ENCODE measurements at places on chromosomes 2 and 18.

DNA sequence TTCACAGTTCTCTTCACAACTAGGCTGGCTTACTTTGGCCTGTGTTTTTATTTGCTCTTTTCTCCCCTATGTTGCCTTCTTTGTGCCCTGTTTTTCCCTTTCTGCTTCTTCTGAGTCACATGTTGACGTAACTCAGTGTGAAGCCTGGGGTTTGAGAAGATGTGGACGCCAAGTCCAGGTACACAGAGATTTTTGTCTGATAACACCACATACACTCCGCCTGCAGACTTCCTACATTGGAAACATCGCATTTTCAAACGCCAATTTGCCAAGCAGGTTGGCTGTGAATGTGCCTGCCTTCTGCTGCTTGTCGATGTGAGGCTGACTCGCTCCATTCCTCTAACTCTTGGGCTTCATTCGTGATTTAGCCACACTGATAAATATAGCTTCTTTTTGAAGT, 62.6 kb upstream of the FN1 start:
- no peak for DNase-seq

GRCh38 chr2:236552581-236553363, 16.9 kb upstream of the ACKR3 start:
- no peak for DNase-seq

DNA sequence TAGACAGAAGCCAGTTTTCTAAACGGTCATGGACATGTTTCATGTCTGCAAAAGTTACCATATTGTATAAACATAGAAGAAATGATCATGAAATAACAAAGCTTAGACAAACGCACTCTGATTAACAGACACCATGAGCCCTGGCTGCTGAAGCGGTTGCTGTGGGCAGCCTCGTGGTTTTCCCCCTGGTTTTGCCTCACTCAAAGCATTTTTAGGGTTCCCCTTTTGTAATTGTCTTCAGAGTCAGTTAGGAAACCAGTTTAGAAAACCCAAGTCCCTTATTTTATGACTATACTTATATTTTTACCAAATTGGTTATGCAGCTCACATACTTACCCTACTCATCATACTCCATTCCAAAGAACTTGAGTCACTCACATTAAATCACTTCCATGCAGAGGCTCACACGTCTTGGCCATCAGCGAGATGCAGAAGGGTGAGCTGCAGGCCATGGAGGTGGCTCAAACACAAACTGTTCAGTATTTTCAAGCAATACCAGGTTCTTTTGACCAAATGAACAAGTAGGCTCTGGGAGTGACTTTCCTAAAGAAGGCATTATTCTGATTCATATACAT, 105.6 kb upstream of the SALL3 start:
- DNase-seq, result no peak

DNA sequence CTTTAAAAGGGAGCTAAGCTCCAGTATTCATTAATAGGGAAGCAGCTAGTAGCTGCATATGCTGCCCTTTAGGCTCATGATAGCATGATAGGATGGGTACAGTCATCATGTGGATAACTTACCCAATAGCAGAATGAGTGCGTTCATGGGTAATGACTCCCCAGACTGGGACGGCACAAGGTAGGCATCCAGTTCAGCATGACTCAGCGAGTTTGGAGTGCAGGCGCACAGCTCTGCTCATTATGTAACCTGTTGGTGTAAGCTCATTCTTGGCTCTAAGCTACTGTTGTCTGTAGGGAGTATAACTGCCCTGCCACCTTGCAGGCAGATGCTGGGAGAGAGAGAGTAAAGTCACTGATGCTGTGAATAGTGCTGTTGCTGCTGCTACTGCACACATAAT, 209.2 kb upstream of the SYT4 start:
- no peak for DNase-seq
